ENCODE measurements at places on chromosomes 7 and 10. TPM values are rescaled to one million over a fixed set of nuclear protein-coding genes. Genes with fewer than 3 reads are reported as not detected.

POP7 gene
- 45.2 TPM for total RNA-seq

TFAM gene
- total RNA-seq, result 34.1 TPM

NPY4R gene
- total RNA-seq, result 0.30 TPM

NAT16 gene
- 0.61 TPM for total RNA-seq

CYP3A5 gene
- total RNA-seq, result 8.4 TPM

DNA sequence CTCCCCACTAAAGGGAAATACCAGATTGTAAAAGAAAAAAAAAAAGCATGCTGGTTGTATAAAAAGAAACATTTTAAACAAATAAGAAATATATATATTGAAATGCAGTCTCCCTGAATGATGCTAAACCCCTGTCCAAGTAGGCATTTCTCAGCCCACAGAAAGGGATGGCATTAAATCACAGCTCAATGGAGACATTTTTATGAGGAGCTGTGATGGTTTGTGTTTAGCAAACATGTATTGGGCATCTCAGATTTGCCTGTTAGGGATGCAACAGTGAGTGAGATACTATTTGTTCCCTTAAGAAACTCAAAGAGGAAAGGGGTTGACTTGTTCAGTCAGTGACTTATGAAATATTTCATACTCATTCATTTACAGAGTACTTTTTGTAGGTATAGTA is 51.5 kb downstream of the KAT6B start:
- DNase-seq, result no peak

- no peak for DNase-seq
These were observed 136.7 kb downstream of the VIPR2 start for GRCh38 chr7:159007996-159008389.

GRCh38 chr7:112929421-112929820 is 139.2 kb upstream of the TMEM168 start:
- no peak for DNase-seq

DNA sequence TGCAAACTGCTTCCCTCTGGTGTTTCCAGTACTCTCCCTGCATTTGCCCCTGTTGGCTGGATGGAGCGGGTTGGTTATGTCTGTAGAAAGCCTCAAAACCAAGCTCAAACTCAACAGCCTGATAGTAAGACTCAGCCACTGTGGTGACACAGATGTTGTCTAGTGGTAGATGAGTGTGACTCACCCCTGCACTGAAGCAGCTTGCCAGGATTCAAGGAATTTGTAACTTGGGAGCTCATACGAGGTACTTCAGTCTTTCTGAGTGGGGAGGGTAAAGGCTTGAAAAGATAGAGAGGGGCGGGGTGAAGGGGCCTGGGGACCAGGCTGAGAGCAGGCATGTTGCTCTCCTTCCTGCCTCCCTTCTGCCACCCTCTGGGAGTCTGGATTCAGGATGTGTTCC is 22.9 kb upstream of the AQP1 start:
- DNase-seq, result no peak

- DNase-seq, result no peak
These were observed 505.4 kb downstream of the LRMDA start for GRCh38 chr10:75936841-75937240.

- DNase-seq, result no peak
These were observed 9.3 kb upstream of the MCU start for GRCh38 chr10:72682638-72683037.

DNA sequence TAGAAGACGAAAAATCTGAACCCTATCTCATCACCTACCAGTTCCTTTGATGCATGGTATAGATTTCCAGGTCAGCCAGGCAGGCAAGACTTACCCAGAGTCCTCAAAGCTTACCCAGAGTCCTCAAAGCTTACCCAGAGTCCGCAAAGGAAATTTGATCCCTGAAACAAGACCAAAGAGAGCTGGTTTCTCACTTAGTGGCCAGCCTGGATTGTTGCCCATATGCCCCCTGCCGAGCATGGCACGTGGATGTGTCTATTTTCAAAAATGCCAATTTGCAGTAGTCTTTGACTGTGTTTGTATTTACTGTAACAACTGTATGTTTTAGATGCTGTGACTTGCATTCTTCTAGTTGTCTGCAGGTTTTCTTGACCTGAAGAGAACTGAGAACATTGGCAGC is 120.2 kb upstream of the STARD3NL start:
- no peak for DNase-seq

DNA sequence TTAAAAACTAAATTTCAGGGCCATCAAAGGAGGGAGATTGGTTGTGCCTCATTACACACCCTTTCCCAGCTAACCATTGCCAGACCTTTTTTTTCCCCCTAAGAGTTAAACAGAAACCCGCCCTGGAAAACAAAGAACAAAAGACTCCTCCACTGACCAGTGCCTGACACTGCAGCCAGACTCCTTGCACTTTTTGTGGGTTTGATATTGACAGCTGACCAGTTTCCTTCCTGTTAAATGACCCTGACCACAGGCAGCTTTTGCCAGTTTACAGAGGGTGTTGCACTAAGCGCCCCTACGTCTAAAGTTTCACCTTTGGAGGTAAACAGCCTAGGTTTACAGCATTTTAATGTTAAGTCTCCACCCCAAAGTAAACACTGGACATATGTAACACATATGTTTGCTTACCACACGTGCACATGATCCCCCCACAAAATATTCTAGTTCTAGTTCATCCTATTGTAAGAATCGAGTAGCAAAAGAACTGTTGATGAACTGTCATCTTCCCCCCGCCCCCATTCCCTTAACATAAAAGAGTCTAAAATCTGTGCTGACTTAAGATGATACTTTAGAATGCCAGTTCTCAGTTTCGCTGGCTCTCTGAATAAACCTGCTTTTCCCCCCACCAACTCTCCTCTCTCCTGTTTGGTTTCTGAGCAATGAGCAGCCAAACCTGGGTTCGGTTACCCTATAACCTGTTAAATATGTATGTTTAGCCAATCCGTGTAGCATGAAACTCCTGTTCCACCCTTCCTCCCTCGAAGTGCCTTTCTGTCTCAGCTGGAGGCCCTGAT is 38.0 kb downstream of the FOXI2 start:
- DNase-seq, result no peak

DNA sequence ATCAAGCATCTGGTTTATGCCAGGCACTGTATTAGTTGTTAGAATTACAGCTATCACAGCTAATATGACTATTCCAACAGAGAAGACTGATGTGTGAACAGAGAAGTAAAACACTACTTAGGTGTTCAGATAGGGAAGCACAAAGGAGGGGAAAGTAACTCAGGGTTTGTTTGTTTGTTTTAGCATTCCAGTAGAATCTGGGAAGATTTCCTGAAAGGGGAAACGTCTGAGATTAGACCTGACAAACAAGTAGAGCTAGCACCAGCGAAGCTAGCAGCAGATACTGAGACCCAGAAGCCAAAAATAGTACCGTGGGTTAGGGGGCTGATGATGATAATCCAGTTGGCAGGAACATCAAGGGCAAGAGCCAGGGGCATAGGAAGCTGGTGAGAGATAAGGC is 28.8 kb upstream of the KLHL7 start:
- no peak for DNase-seq

- no peak for DNase-seq
These were observed 14.9 kb upstream of the CPA5 start for GRCh38 chr7:130329681-130330080.

- DNase-seq, result no peak
These were observed 31.7 kb downstream of the ASB4 start for GRCh38 chr7:95517458-95517857.

GRCh38 chr10:88880282-88881076 is 434 bp downstream of the STAMBPL1 start:
- peak; percentile 76 for DNase-seq

DNA sequence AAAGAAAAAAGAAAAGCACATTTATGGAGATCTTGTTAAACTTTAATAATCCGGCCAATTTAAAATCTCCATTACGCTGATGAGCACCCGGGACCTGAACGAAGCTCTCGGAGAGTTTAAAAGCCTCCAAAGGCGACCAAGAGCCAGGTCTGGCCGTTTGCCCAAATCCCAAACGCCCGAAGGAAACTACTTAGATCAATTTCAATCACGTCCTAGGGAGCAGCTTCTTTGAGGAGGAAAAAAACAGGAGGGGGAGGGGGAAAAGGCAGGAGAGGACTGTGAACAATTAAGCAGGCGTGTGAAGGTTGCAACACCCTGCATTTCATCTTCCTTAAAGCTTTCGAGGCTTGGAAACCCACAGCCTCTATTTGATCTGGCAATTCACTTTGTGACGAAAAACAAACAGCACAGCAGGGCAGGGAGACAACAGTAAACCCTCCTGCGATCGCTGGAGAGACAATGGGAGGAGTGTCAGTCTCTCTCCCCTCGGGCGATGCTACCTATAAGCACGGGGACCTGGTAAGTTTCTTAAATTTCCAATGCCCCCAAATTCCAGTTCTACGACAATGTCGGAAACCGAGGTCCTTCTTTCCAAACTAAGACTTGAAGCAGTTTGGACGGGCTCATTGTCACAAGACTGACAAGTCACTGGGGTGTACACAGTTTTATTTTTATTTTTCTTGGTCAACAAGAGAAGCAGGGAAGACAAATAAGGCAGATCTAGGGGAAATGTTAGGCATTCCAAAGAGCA is 1.2 kb downstream of the KLF6 start:
- DNase-seq, result peak; percentile 94

GRCh38 chr10:126042354-126042753 is 146.0 kb downstream of the FANK1 start:
- DNase-seq, result no peak

DNA sequence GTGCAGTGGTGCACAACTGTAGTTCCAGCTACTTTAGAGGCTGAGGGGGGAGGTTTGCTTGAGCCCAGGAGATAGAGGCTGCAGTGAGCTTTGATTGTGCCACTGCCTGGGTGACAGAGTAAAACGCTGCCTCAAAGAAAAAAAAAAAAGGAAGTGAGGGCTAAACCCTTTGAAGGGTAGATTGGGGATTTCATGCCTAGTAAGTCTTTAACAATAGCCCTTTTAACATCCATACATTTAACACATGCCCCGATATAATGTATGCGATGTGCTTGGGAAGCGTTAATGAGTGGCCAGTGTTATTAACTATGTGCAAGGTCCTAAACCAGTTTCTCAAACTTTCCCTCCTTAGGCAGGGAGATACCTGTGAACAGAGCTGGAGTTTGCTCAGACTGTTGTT is 229.2 kb upstream of the HPS1 start:
- no peak for DNase-seq

- DNase-seq, result no peak
These were observed 20.2 kb downstream of the PLPP4 start for GRCh38 chr10:120477021-120477742.
